ENCODE measurements at places on chromosomes 12 and 14.

GRCh38 chr12:87369161-87369560 lies 660.0 kb downstream of the C12orf50 start:
- no peak for DNase-seq

- DNase-seq: no peak
Observed at GRCh38 chr14:49692193-49692757, 645 bp upstream of the KLHDC1 start.

DNA sequence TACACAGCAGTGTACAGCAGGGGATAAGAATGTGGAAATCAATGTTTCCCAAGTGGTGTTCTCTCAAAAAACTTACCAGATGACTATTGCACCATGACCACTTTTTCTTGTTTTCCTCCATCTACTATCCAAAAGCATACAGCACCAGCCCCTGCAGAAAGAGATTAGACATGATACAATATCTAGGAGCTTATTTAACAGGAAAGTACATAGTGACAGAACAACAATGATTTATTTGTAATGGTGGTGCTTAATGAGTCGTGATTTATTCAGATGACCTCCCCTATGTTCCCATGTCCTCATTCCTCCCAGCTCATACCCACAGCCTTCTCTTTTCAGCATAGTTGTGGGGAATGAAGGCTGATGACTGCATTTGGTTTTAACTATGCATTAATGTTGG lies 413.6 kb downstream of the BTG1 start:
- DNase-seq: no peak

DNA sequence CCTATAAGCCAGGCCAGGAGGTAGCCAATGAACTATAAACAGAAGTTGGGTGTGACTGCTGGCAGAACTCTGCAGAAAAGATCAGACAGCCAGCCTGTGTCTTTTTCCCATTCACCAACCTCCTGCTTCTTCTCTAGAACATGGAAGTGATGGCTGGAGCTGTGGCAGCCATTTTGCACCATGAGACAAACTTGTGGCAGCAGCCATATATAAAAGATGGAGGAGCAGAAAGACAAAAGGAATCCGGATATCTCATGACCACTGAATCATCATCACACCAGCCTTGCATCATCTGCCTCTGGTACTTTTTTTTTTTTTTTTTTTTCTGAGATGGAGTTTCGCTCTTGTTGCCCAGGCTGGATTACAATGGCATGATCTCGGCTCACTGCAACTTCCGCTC lies 8.7 kb downstream of the BEGAIN start:
- DNase-seq: no peak

DNA sequence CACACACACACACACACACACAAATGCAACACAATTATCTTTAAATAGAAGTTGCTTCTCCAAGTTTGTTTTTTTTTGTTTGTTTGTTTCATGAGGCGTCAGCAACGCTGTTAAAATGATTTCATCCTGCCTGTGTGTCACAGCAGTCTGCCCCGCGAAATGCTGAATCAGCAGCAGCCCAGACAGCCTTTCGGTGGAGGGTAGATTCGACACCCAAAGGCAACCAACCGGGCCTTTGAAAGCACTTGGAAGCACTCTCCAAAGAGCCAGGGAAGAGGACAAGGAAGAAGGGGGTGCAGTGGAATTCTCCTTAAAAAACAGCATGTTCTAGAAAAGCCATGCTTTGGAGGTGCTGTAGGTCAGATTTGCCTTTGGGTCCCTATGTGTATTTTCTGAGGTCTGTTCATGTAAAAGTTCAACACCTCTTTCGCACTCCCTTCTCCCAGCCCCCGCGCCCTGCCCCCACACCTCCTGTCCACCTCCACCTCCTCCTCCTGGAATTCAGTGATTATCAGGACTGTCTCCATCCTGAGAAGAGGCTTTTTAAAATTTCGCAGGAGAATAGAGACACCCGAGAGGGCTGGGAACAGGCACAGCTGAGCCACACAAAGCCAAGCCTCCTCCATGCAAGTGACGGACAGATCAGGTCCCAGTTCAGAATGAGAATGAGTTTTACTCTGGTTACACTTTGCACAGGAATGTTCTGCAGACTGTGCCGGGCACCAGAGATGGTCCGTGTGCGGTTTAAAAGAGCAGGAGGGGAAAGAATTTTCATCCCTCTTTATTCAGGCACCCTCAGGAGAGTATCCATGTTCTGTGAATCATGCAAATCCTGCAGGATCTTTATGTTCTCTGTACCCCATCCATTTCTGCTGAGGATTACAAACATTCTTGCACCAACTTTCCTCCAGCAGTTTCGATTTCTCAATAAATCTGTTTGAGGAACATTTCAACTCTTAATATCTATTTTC lies 177.9 kb downstream of the ETV6 start:
- DNase-seq: no peak

DNA sequence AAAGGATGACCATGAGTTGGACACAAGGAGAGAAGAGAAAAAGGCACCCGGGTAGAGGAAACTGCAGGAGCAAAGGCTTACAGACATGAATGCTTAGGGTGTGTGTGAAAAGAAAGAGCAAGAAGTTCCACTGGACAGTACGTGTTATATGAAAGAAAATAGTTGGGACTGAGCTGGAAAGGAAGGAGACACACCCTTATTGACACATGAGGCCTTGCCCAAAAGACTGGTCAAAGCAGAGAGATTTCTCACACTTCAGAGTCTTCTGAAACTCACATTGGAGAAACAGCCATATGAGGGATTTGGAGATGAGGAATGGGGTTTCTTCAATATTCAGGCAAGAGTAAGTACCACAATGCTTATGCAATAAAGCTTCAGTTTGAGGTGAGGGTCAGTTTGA lies 56.0 kb downstream of the TTC9 start:
- no peak for DNase-seq

GRCh38 chr12:64791036-64791435 lies 31.8 kb upstream of the GNS start:
- DNase-seq: no peak

DNA sequence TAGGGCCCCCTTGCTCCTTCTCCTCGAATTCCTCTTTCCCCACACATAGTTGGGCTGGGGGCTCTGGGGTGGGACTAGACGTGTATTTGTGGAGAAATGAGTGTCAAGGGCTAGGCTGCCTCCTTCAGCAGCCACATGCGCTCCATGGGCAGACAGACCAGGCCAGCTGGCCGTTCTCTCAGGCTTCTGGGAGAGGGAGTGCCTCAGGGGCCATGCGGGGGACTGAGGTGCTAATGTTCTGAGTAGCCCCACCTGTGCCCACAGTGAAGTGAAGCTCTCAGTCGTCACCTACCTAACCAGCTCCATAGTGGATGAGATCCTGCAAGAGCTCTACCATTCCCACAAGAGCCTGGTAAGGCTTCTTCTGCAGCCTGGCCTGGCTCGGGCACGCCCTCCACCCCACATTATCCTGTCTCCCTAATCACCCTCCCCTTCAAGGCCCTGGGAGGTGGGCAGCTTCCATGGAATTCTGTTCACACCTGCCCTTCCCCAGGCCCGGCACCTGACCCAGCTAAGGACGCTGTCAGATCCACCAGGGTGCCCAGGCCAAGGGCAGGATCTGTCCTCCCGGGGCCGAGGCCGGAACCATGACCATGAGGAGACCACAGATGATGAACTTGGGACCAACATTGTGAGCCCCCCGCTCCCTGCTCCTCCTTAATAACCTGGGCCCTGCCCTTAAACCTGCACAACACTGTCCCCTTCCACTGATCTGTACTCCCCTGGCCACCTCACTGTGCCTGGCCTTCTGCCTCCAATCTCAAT lies 9.0 kb upstream of the CPNE6 start:
- no peak for DNase-seq

DNA sequence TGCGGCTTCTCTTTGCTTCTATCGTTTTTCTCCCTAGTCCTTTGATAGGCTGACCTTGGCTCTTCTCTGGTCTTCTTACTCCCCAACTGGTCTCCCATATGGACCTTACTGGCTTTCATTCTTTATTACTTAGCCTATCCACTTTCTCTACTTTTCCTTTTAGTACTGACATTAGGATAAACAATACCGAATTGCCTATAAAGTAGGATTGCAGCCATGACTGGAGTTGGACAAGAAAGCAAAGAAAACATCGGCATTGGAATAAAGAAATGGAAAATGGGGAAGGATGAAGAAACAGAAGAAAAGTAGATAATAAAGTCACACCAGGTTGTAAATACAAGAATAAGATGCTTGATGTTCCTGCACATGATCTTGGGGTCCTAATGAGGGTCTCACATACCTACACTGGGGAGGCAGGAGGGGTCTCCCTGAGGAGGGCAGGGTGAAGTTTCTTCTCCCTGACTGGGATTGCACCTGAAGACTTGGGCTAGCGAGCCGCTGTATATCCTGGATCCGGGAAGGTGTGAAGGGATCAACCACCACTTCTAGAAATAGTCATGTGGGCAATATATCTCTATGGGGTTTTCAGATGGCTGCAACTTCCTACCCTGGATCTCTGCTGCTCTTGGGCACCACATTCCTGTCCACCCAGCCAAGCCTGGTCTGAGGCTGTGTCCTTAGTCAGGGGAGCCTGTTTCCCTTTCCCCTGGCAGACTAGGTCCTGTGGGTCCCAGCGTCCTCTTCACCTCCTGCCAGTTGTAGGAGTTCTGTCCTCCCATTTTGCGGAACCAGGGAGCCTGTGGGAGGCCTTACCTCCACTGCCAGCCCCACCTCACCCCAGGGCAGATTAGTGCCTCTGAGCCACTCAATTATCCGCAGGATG lies 13.1 kb downstream of the NKX2-1 start:
- no peak for DNase-seq

- DNase-seq: no peak
Observed at GRCh38 chr12:72269491-72269890, 2.7 kb upstream of the TRHDE start.

- no peak for DNase-seq
Observed at GRCh38 chr12:131530422-131530821, 180.5 kb upstream of the SFSWAP start.

DNA sequence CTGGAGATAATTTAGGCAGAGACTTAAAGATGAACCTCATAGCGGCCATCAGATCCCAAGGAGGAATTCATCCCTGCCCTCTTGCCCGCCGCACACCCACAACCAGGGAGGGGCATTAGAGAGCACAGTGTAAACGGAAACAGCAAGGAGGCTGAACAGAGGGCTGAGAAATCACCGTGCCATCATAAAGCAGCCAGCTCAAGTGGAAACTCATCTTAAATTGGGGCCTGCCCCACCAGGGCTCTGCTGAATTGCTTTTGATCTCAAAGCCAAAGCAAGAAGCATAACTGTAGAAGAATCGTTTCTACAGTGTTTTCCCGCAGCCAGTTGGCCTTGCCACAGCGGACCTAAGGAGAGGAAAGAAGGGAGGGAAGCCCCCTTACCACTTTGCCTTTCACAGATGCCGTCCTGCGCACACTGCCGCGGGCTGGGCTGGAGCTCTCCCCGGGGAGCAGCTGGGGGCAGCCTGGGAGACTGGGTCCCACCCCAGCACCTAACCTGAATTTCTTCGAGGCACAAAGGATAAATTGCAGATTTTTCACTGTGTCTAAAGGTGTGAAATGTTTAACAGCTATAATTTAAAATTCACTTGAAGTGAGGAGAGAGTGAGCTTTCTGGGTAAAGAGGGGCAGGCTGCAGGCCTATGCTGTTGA lies 51.8 kb upstream of the MMP17 start:
- no peak for DNase-seq

DNA sequence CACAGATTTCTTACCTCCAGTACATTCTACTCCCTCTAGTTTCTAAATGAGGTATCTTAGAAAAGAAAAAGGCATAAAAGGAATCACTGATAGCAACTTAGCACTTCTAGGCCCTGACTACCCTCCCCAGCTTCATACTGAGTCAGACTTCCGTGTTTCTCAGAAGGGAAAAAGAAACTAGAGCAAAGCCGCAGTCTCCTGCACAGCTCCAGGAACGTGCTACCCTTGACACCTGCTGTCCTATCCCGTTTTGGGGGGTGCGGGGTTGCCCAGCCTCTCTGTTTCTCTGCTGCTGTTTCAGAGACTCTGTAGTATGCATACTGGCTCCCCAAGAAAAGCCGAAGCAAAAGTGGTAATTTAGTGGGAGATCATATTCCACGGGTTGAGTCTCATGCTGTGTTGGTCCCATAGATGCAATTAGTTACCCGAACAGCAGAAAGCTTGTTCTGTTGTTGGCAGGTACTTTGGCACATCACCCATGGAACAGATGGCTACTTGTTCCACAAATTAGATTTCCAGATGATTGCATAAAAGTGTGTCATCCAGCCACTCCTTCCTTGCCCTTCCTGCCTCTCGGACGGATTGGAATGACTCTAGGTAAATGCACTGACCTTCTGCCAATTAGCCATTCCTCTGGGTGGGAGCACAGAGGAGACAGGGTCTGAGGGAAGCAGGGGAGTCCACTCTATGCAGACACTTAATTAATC lies 438.1 kb downstream of the FUT8 start:
- DNase-seq: peak; percentile 42

All from activated CD4-positive, alpha-beta T cell treated with anti-CD3 and anti-CD28 coated beads for 1 hour (primary cell).